ENCODE measurements at places on chromosomes 4 and X. TPM values are rescaled to one million over a fixed set of nuclear protein-coding genes. Genes with fewer than 3 reads are reported as not detected.

DNA sequence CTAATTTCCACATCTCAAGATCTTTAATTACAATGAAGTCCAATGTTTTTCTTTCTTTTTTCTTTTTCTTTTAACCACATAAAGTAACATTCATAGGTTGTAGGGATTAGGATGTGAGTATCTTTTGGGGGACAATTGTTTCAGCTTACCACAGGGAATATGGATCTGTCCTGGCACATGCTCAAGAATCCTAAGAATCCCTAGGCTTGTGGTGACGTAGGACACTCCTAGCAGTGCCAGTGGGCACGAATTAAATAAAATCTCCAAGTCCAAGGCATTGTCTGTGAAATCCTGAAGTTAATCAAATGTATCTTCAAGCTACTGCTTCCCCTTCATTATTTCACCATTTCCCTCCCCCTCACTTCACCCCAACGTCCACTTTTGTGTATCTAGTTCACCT, 2.6 kb upstream of the LAS1L start:
- DNase-seq, result no peak

- DNase-seq, result no peak
These were observed 47.4 kb downstream of the RASGEF1B start for GRCh38 chr4:81424336-81424735.

DCX gene
- total RNA-seq, result not detected

GASK1B gene
- total RNA-seq, result 63.4 TPM
